Stimulated activated CD4-positive, alpha-beta T cell treated with anti-CD3 and anti-CD28 coated beads, TNF-alpha, amount 100 ng/mL, for 24 hours (primary cell): ENCODE measurements at places on chromosomes 3 and 15.

GRCh38 chr15:74432968-74433591 lies 678 bp downstream of the SEMA7A start:
- no peak for DNase-seq

GRCh38 chr15:99249270-99249841 lies at the start of gene TTC23:
Gene TTC23, minus strand, starts transcription at chr15:99249581. Its CDS starts 20,869 bp downstream, at chr15:99228712.
- no peak for DNase-seq

DNA sequence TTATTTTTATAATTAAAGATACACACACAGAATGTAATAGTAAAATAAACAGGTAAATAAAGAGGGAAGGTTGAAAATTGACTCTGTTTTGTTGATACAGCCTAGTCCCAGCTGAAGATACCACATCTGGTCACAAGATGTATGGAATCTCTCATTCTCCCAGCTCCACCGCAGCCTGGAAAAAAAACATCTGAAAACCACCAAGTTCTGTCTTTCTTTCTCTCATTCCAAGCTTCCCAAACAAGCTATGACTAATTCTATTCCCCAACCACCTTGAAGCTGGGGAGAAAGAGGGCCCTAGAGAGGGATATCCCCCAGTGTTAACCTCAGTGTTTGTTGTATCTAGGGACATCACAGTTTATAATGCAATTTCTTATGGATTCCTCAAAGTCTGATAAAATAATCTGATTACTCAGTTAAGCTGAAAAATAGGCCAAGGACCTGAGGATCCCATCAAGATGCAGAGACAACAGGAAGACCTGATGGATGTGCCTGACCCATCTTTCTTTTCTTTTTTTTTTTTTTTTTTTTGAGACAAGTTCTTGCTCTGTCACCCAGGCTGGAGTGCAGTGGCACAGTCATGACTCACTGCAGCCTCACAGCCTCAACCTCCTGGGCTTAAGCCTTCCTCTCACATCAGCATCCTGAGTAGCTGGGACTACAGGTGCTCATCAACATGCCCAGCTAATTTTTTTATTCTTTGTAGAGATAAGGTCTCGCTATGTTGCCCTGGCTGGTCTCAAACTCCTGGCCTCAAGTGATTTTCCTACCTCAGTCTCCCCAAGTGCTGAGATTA lies 38.1 kb downstream of the SRGAP3 start:
- no peak for DNase-seq

- DNase-seq = no peak
Measured at GRCh38 chr3:193852901-193853300, 259.9 kb downstream of the OPA1 start.

GRCh38 chr3:57227930-57228751 lies 612 bp downstream of the APPL1 start:
- DNase-seq = peak; percentile 9

- DNase-seq = no peak
Measured at GRCh38 chr15:87573039-87573438, 683.5 kb downstream of the NTRK3 start.

- no peak for DNase-seq
Measured at GRCh38 chr3:97952280-97952679, 20.0 kb downstream of the RIOX2 start.

- no peak for DNase-seq
Measured at GRCh38 chr15:55434989-55435825, 26.9 kb downstream of the PIERCE2 start.

DNA sequence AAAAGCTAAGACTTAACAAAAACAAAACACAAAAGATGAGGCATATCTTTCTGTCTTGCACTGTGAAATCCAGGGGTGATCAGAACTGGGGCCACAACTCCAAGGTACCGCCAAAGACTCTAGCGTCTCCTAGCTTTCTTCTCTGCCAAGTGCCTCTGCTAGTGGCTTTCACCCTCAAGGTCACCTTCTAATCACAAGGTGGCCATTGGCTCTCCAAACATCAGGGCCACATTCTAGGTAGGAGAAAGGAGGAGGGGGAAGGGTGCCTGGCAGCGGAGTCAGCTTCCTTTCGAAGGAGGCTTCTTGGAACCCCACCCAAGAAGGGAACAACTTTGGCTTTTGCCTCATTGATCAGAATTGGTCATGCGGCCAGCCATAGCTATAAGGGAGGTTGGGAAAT lies 168.8 kb upstream of the SMAD3 start:
- no peak for DNase-seq

GRCh38 chr3:138078901-138079344 lies 36.5 kb downstream of the DZIP1L start:
- DNase-seq = peak; percentile 29

- DNase-seq = no peak
Measured at GRCh38 chr3:74642876-74643275, 28.4 kb upstream of the CNTN3 start.

DNA sequence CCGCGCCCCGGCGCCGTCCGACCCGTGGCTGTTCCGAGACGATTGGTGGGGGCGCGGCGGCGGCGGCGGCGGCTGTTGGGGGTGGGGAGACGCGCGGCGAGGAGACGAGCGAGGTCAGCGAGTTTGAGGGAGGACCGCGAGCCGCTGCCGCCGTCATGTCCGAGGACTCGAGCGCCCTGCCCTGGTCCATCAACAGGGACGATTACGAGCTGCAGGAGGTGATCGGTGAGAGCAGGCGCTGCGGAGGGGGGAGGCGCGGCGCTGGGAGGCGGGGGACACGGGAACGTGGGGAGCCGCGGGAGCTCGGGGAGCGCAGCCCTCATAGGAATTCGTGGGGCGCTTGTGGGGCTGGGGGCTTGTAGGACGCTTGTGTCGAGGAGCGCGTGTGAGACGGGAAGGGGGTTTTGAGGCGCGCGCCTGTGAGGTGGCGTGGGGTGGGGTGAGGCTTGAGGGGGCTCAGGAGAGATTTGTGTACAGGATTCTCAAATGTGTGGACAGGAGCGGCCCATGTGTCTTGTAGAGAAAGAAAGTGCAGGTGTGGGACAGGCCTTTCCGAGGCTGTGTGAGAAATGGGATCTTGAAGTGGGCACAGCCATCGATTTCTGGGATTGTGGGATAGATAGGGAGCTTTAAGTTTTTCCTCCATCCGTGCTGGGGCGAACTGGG lies 518 bp downstream of the OXSR1 start:
- peak; percentile 14 for DNase-seq

DNA sequence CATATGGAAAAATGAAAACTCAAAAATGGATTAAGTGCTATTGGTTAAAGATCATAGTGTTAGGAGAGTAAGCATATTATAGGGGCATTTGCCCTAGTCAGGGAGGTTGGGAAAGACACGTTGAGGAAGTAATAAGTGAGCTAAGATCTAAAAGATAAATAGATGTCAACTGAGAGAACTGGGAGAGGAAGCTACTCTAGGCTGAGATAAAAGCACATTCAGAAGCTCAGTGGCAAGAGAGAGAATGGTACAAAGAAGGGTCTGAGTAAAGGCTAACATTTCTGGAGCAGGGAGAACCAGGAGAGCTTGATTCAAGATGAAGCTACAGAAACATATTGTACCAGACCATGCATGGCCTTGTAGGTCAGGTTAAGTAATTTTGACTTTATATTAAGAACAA lies 63.9 kb downstream of the TRPC1 start:
- DNase-seq = no peak

- DNase-seq = no peak
Measured at GRCh38 chr3:62678841-62679240, 196.4 kb downstream of the CADPS start.

GRCh38 chr3:46093327-46093942 lies 66.2 kb upstream of the XCR1 start:
- no peak for DNase-seq

- DNase-seq = no peak
Measured at GRCh38 chr3:158700559-158700958, 28.1 kb upstream of the LXN start.

DNA sequence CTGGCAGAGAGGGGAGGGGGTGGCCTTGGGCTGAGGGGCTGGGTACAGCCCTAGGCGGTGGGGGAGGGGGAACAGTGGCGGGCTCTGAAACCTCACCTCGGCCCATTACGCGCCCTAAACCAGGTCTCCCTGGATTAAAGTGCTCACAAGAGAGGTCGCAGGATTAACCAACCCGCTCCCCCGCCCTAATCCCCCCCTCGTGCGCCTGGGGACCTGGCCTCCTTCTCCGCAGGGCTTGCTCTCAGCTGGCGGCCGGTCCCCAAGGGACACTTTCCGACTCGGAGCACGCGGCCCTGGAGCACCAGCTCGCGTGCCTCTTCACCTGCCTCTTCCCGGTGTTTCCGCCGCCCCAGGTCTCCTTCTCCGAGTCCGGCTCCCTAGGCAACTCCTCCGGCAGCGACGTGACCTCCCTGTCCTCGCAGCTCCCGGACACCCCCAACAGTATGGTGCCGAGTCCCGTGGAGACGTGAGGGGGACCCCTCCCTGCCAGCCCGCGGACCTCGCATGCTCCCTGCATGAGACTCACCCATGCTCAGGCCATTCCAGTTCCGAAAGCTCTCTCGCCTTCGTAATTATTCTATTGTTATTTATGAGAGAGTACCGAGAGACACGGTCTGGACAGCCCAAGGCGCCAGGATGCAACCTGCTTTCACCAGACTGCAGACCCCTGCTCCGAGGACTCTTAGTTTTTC lies 4.9 kb downstream of the ISL2 start:
- DNase-seq = no peak

DNA sequence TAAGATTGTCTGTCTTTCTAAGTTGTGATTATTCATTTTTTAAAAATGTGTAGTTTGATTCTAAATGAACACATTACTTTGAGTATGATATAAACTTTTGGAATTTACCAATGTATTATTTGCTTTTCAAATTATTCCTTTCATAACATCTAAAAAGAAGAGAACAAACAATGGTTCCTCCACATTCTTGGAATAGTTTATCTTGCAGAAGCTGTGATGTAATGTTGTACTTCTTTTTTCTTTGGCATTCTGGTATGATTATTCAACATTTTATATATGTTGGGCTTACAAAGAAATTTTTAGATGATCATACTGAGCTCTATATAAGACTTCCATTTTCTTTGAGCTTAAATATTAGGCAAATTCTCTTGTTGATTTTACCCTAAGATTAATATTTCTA lies 419.2 kb downstream of the DIPK2A start:
- no peak for DNase-seq
